ENCODE measurements at places on chromosomes 11 and 22. TPM values are rescaled to one million over a fixed set of nuclear protein-coding genes. Genes with fewer than 3 reads are reported as not detected.
A peak's percentile ranks its signal among the peaks of the same experiment; 100 is the strongest.

DNA sequence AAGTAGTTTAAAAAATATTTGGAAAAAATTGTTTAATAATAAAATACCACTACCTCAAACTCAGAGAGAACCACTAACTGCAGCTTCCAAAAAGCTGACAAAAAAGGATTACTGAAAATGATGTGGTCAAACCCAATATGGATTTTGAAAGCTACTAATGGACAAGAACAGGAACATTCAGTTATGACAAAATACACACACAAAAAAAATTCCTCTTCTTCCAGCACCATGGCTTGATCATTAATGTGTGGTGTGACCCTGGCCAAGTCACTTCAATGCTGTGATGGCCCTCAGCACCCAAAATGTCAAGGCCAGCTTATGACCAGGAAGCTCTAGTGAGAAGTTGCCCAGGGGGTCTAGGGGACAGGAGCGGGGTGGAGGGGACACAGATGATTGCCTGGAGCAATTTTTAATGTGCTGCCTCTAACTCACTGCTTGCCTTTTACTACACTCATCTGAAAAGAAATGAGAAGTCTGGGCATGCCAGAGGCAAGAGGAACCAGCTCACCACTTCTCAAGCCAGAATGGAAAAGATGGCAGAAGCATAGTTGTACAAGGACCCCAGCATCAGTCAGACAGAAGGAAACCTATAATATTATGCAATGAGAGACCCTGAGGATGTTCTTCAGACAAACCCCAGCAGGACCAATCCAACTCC is 2.2 kb downstream of the SMCO4 start:
- DNase-seq = no peak

GRCh38 chr11:8684600-8685290 is 2.2 kb downstream of the RPL27A start:
- no peak for DNase-seq

GRCh38 chr11:96317985-96318384 is 25.0 kb downstream of the MAML2 start:
- DNase-seq = no peak

DNA sequence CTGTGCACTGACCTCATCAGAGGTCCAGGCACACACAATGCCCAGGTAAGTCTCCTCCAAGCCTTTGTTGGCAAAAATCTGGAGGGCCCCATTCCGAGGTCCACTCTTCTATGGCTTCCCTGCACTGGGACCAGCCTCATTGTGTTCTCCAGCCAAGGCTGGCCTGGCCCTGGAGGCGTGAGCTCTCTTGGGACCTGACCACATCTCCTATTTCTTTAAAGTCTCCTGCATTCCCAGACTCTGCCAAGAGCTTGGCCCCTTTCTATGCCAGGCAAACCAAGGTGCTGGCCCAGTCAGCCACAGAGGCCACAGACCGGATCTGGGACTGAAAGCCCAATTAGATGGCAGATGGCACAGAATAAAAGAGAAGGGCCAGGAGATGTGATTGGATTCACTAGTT is 55.1 kb downstream of the C11orf58 start:
- DNase-seq = no peak

- no peak for DNase-seq
Observed at GRCh38 chr11:108565653-108566052, 27.9 kb downstream of the EXPH5 start.

- peak; percentile 69 for DNase-seq
Observed at GRCh38 chr22:20783844-20784723, 10.2 kb downstream of the SERPIND1 start.

DNA sequence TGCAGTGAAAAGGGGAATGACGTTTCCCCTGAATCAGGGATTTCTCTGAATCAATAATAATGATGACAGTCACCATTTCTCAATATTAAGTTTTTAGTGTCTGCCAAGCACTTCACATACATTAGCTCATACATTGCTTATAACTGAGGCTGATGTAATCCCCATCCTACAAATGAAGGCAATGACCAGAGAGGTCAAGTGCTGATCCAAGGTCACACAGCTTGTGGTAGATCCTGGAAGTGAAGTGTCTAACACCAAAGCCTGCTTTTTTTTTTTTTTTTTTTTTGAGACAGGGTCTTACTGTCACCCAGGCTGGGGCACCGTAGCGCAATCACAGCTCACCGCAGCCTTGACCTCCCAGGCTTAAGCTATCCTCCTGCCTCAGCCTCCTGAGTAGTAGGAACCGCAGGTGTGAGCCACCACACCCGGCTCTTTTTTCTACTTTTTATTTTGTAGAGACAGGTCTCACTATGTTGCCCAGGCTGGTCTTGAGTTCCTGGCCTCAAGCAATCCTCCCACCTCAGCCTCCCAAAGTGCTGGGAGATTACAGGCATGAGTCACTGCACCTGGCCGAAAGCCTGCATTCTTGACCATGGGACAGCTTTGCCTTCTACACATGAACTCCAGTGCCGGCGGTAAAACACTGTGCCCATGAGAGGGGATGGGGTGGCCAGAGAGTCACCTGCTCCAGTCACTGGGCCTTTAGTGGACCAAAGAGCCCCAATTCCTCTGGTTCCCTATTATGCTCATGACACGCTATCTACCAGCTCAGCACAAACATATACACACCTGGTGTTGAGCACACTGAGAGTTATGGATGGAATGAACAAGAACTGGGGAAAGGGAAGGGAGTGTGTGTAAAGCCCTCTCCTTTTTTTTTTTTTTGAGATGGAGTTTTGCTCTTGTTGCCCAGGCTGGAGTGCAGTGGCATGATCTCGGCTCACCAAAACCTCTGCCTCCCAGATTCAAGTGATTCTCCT is 17.4 kb downstream of the ARHGAP1 start:
- no peak for DNase-seq

DNA sequence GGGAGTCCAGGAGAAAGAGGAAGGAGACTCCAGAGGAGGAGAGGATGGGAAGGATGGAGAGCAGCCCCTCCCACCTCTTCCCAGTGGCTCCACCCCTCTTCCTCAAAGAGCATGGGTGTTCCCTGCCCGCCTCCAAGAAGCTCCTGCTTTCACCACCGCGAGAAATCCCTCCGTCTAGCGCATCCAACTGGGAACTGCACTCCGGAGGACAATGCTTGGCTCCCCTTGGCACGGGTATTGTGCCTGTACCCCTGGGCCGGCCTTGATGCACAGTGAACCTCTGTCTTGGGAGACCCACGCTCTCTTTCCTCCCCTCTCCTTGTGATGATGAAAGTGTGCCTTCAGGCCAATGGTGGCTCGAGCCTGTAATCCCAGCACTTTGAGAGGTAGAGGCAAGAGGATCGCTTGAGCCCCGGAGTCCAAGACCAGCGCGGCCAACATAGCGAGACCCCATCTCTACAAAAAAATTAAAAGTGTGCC is 14.9 kb upstream of the ADA2 start:
- DNase-seq = no peak

DNA sequence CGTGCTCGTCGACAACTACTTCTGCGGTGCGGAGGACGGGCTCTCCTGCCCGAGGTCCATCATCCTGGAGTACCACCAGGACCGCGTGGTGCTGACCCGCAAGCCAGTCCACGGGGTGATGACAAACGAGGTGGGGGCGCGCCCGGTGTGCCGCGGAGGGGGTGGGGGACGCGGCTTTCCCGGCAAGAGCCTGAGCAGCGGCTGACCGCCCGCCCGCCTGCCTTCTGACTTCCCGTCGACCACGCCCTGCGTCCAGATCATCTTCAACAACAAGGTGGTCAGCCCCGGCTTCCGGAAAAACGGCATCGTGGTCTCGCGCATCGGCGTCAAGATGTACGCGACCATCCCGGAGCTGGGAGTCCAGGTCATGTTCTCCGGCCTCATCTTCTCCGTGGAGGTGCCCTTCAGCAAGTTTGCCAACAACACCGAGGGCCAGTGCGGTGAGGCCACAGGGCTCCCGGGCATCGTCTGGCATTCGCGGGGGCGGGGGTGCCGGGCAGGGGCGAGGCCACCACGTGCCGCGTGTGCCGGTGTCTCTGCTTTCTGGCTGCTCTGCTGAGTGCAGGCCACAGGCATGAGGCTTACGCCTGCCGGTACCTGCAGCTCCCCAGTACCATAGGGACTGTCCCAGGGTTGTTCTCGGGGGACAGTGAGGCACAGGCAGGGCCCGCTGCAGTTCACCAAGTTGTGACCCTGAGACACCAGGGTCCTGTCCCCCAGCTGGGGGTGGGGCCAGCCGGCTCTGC is 28.5 kb upstream of the MUC5B start:
- DNase-seq = no peak

DNA sequence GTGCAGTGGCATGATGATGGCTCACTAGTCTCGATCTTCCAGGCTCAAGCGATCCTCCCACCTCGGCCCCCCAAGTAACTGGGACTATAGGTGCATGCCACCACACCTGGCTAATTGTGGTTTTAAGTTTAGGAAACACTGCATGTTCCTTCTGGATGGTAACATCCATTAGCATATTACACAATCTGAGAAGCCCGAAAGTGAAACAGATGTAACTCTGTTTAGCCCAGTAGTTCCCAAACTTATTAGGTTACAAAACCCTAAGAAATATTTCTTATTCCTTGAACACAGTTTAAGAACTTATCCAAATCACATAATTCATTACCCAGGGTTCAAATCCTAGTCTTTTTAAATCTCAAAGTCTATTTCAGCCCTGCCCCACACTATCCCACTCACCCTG is 28.3 kb downstream of the POLDIP3 start:
- DNase-seq = no peak

- no peak for DNase-seq
Observed at GRCh38 chr11:28514391-28514790, 406.2 kb downstream of the METTL15 start.

DNA sequence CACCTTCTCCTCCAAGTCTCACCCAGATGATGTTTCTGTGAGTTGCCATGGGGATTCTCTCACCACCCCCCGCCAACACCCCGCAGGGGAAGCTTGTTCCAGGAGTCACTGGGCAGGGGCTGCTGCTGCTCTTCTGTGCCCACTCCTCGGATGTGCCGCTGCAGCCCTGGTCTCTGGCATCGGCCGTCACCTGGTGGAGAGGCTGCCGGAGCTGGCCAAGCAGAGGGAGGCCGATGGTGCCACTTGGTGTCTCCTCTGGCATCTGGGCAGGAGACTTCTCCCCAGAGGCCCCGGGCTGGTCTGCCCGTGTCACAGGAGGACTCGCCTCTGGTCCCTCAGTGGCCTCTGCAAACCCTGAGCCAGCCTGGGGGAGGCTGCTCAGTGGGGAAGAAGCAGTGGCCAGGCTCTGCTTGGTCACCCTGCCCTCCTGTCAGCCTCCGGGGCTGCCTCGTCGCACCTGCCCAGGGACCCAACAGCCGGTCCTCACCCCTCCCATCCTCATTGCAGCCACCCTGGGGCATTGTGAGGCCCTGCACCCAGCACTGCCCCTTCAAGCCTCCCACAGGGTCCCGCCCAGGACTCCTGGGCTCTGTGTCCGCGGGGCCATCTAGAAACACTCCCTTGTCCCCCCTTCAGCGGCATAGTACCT is 424 bp upstream of the ADORA2A start:
- DNase-seq = peak; percentile 41

GRCh38 chr22:20159076-20159475 is 8.2 kb upstream of the CCDC188 start:
- DNase-seq = no peak

DNA sequence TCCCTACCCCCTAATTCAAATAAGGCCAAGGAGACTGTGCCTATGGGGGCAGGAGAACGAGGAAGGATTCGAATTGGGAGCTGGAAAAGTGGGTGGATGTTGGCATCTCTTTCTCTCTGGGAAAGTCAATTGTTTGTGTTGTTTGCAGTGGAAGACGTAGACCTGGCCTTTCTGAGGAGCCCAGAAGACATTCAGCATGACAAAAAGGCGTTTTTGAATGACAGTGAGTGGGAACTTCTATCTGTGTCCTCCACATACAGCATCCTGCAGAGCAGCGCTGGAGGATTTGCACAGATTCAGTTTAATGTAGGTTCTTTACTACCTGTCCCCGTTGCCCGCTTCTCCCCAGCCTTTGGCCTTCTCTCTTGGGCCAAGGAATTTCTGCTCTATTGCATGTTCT is 28.2 kb downstream of the HTR3B start:
- no peak for DNase-seq

- DNase-seq = no peak
Observed at GRCh38 chr11:76561245-76561644, 109.3 kb downstream of the LRRC32 start.

DNA sequence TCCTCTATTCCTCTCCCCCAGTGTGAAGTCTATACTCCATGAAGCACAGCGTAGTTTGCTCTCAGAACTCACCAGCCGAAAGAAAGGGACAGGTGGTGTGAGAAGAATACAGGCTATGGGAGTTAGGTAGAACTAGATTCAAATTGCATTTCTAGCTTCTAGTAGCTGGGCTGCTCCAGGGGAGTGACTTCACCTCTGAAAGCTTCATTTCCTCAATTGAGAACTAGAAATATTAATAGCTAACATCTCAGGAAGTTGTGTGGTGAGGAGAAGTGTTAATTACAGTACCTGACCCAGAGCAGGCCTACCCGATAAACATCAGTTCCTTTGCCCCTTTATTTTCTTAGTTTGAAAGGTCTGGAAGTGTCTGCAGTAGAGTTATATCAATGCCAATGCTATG is 484.7 kb upstream of the TENM4 start:
- no peak for DNase-seq

- no peak for DNase-seq
Observed at GRCh38 chr22:20232237-20232598, 35.9 kb downstream of the RTN4R start.

- DNase-seq = no peak
Observed at GRCh38 chr11:20926799-20927540, 257.6 kb downstream of the NELL1 start.

GRCh38 chr11:9126636-9127035 is 35.2 kb upstream of the SCUBE2 start:
- DNase-seq = no peak

GRCh38 chr11:57752954-57753353 is 1.3 kb upstream of the BTBD18 start:
- DNase-seq = no peak

Gene ACO2
- total RNA-seq = 107 TPM

Gene MPZL3
- 6.9 TPM for total RNA-seq

Gene HIRA
- total RNA-seq = 55.7 TPM

Gene PPARA
- total RNA-seq = 16.4 TPM

Gene HORMAD2
- total RNA-seq = not detected

Gene SLC22A8
- not detected for total RNA-seq

Gene ENTHD1
- total RNA-seq = not detected

Gene RFPL3
- not detected for total RNA-seq

Gene PIK3C2A
- total RNA-seq = 41.8 TPM

Gene SUSD2
- 0.39 TPM for total RNA-seq

Gene TSPAN18
- not detected for total RNA-seq

All from OCI-LY7 (cell line).